ENCODE measurements at places on chromosomes 5 and 9. TPM values are rescaled to one million over a fixed set of nuclear protein-coding genes. Genes with fewer than 3 reads are reported as not detected.
A peak's percentile ranks its signal among the peaks of the same experiment; 100 is the strongest.

- peak; percentile 59 for DNase-seq
Measured at GRCh38 chr5:173333925-173334661, 5.9 kb upstream of the STC2 start.

DNA sequence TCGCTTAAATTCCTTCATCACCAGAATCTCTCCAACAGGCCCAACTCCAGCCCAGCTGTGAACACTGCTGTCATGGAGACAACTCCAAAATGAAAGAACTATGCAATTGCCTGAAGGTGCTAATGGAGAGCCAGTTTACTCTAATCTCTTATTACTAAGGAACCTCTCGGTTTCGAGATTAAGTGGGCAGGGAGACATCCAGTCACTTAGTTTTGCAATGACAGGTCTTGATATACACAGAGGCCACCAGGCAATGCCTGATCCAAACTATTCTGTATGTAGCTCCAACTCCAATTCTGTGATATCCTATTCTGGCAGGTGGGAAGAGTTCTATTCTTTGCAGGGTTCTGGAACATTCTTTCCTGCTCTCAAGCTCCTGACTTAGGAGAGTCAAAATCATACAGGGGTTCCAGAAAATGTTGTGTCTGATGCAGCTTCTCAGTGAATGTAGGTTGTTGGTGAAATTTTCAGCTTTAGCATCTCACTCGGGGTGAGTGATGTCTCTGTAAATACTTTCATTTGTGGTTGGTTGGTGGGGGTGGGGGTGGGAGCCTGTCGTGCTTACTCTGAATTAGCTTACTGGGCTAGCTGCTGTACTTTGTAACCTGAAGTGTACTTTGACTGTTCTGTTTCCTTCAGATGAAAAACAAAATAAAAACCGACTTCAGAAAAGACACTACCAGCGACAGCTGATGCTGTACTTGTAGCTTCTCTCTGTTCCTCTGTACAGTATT lies 170.9 kb downstream of the PALM2AKAP2 start:
- no peak for DNase-seq

DNA sequence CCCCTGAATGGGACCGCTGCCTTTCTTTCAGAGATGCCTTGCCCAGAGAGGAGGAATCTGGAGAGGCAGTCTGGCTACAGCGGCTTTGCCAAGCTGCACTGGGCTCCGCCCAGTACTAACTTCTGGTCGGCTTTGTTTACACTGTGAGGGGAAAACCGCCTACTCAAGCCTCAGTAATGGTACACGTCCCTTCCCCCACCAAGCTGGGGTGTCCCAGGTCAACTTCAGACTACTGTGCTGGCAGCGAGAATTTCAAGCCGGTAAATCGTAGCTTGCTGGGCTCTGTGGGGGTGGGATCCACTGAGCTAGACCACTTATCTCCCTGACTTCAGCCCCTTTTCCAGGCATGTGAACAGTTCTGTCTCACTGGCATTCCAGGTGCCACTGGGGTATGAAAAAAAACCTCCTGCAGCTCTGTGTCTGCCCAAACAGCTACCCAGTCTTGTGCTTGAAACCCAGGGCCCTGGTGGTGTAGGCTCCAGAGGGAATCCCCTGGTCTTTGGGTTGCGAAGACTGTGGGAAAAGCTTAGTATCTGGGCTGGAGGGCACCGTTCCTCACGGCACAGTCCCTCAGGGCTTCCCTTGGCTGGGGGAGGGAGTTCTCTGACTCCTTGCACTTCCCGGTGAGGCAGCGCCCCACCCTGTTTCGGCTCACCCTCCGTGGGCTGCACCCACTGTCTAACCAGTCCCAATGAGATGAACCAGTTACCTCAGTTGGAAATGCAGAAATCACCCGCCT lies 171.2 kb downstream of the CWC27 start:
- no peak for DNase-seq

GRCh38 chr9:130570208-130570607 lies 9.2 kb upstream of the FUBP3 start:
- DNase-seq = peak; percentile 25

- peak; percentile 49 for DNase-seq
Measured at GRCh38 chr5:36944607-36945225, 68.1 kb downstream of the NIPBL start.

GRCh38 chr5:126395198-126395597 lies 28.0 kb upstream of the GRAMD2B start:
- peak; percentile 50 for DNase-seq

- no peak for DNase-seq
Measured at GRCh38 chr5:1336749-1337488, 8.0 kb downstream of the CLPTM1L start.

- peak; percentile 77 for DNase-seq
Measured at GRCh38 chr9:27118916-27119315, 9.9 kb downstream of the TEK start.

DNA sequence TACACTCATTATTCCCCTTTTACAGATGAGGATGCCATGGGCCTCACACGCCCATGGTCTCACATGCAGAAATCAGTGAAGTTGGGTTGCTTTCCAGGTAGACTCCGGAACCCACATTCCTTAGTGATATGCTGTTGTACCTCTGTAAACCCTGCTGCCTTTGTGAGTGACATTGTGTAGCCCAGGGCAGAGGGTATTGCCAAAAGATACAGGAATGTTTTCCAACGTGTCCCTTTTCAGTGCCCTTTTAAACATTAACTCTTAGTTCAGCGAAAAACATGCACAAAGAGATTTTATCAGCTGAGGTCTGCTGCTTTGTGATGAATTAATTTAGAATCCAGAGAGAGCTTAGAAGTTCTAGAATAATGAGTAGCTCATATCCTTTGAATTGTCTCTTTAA lies 38.3 kb upstream of the TRMT10B start:
- no peak for DNase-seq

- DNase-seq = no peak
Measured at GRCh38 chr9:8088477-8088876, 288.9 kb upstream of the DMAC1 start.

- DNase-seq = no peak
Measured at GRCh38 chr5:157362982-157363381, 97.0 kb upstream of the NIPAL4 start.

DNA sequence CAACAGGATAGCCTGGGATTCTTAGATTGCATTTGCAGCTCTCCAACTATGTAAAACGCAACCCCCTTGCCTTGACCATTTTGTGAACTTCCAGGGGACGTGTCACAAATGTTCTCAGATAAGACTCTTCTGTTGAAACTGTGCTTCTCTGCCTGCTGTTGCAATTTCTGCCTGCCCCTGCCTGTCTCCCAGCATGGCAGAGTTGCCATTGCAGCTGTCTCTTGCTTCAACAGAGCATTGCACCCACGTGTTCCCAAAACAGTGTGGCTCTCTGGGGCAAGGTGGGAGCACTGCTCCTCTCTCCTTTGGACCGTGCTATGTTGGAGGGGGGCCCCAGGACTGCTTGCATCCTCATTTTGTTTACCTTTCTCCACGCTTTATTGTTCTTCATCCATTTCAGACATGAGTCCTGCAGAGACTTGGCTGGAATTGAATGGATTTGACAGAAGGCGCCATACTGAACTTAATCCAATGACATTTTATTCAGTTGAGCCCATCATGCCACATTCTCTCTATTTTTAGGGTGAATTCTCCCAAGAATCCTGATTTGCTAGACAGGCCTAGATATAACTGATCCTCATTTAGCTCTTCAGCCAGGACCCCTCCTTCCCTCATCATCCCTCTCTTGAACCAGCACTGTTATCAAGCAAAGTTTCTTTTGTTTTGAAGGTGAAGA lies 90.7 kb downstream of the MAT2B start:
- no peak for DNase-seq

DNA sequence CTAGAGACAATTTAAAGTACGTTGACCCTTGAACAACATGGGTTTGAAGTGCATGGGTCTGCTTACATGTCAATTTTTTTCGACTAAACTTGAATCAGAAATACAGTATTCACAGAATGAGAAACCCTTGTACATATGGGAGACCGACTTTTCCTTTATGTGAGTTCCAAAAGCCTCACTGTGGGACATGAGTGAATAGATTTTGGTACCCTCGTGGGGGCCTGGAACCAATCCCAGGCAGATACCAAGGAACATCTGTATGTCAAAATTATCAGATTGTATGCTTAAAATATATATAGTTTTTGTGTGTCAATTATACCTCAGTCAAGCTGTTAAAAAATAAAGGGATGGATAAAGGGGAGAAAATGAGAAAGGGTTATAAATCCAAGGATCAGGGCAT lies 78.7 kb upstream of the MAN2A1 start:
- DNase-seq = no peak

DNA sequence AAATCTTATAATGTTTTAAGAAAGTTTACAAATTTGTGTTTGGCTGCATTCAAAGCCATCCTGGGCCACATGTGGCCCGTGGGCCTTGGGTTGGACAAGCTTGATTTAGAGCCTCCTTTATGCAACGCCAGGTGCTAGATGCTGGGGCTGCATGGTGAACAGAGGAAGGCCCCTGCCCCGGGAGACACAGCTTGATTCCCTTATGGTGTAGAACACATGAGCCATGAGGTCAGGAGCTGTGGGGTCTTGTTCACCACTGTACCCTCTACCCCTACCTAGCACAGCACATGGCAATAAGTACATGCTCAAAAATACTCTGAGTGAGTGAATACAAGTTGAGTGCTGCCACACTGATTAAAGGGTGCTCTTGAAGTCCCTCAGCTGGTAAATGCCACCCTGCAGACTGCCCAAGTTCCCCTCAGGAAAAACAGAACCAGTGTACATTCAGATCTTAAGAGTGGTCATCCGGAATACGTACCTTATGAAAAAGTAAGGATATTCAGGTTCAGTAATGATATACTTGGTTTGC lies 71.9 kb downstream of the ARRDC3 start:
- DNase-seq = no peak

Gene EDIL3
- 226 TPM for total RNA-seq

Gene PCDHA1
- not detected for total RNA-seq

Gene HRCT1
- total RNA-seq = 0.62 TPM

Gene PCDHGA7
- total RNA-seq = 0.62 TPM
